ENCODE measurements at places on chromosomes 3 and 15.

- DNase-seq: no peak
These were observed 367.1 kb downstream of the EPHA3 start for GRCh38 chr3:89474333-89475130.

GRCh38 chr3:156151824-156152428 lies 31.5 kb downstream of the KCNAB1 start:
- DNase-seq: peak; percentile 86

DNA sequence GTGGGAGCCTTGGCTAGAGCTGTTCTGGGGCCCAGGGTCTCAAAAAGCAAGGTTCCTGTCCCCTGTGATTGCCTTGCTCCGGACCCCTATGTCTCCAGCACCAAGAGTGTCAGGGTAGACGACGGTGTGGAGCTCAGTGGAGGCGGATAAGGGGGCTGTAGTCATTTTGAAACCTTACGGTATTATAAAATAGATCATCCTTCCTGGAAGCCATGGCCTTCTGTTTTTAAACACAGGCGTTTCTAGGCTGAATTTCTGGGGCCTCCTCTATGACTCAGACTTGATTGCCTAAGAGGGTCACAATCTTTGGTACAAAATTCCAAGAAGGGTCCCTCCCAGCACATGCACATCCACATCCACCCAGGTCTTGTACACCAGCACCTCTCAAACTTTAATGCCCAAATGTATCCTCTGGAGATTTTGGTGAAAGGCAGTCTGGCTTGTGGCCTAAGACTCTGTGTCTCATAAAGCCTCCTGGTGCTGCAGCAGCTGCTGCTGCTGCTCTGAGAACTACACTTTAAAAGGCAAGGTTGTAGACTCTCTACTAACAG lies 70.5 kb upstream of the XCR1 start:
- DNase-seq: no peak

- DNase-seq: no peak
These were observed 148.6 kb upstream of the STT3B start for GRCh38 chr3:31384117-31384516.

GRCh38 chr3:53353202-53353601 lies 5.9 kb upstream of the DCP1A start:
- no peak for DNase-seq

DNA sequence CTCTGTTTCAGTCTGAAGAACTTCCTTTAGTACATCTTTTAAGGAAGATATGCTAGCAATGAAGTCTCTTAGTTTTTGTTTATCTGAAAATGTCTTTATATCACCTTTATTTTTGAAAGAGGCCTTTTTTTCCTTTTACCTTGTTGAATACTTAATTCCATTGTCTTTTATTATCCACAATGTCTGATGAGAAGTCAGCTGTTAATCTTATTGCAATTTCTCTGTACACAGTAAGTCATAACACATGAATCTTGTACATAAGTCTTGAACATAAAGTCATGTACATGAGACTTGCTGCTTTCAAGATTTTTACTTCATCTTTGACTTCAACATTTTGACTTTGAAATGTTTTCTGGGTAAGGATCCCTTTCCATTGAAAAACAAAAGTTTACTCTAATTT lies 424.3 kb upstream of the ATP10A start:
- DNase-seq: no peak

DNA sequence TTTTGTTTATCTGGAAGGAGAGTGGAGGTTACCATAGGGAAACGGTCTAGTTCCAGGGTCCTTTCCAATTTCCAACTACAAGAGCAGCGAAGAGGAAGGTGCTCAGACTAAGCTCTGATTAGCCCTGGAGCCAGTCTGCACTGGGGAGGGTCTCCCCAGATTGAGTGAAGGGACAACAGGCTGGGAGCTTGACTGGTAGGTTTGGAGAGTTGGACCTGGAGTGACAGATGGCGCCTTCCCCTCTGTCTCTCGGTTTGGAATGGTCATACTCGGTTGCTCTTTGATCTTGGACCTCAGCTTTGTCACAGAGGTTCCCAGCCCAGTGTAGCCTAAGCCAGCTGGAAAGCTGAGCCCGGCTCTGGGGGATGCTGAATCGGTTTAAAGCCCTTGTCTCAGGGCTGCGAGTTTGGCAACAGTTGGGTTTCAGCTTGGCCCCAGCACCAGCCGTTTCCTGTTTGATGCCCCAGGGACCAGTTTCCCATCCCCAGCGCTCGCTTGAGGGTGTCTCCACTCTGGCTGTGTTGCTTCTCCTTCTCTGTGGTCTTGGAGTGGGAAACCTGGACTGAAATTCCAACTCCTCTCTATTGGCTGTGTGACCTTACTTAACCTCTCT lies 53.1 kb upstream of the ULK4 start:
- DNase-seq: peak; percentile 45

- peak; percentile 59 for DNase-seq
These were observed 406 bp upstream of the GABRB3 start for GRCh38 chr15:26773067-26773877.

DNA sequence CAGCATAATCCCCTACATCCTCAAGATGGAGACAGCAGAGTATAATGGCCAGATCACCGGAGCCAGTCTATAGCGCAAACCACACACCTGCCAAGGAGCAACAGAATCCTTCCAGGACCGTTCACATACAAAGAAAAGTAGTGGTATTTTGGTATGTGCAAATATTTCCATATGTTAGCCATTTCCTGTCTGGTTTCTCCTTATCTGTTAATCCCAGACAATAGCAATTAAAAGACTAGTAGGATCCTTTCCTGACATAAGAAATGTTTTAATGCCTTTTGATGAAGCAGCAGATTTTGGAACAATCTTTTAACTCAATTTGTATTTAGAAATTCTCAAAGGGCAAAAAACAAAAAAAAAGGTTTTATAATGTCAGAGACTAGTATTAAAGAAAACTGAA lies 22.2 kb downstream of the MRPS25 start:
- no peak for DNase-seq

DNA sequence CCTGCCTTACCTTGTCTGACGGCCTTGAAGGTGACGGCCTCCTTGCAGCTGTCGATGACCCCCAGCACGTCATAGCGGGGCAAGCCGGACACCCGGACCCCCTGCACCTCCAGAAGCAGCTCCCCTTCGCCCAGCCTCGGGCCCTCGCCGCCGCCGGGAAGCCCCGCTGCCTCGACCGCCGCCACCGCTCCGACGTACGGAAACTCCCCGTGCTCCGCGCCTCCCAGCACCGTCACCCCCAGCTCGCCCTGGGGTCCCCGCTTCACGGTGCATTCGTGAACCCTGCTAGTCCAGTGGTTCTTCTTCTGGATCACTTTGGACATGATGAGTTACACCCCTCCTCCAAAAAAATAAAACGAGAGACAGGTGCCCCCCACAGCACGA lies 740 bp downstream of the MAGI1 start:
- peak; percentile 54 for DNase-seq

GRCh38 chr15:72222393-72222792 lies 8.6 kb downstream of the PKM start:
- DNase-seq: peak; percentile 49

- DNase-seq: no peak
These were observed 2.9 kb downstream of the PHC3 start for GRCh38 chr3:170178651-170179050.

DNA sequence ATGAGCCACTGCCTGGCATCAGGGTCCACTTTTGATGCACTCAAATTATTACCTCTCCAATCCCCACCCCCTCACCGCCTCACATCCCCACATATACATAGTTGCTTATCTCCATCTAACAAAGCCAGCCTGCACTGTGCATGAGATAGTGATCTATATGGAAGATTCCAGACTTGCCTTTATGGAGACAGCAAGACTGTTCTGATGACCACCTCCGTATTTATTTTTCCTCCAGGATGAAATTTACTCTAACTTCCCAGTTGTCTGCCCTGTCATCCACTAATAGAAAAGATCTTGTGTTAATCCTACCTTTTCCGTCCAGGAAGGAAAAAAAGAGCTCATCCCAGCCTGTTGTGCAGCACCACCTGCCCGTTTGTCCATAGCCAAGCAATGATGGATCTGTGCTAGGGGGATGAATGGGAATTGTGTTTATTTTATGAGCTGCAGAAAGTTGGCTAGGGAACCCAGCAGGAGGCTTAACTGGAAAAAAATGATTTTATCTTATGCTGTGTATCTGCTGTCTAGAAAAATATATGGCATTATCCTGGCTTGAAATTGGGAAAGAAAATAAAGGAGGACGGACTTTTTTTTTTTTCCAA lies 114.5 kb downstream of the CD47 start:
- DNase-seq: no peak

DNA sequence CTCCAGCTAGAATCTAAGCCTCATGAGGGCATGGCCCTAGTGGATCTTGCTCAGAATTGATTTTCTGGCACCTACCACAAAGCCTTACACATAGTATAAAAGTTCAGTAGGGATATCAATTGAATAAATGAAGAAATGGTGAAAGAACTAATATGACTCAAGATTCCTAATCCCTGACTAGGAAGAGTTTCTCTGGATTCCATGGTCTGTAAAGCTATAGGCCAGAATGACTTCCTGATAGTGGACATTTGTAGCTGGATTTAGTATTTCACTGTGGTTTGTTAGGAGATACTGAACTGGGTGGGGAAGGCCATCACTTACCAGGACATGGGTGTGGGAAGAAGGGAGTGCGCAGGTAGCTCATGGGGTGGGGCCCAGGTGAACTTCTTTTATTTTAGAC lies 168.9 kb downstream of the RAP2B start:
- DNase-seq: no peak

GRCh38 chr3:193819117-193820010 lies 226.4 kb downstream of the OPA1 start:
- no peak for DNase-seq

- DNase-seq: no peak
These were observed 26.5 kb downstream of the FGF12 start for GRCh38 chr3:192700885-192701284.

Measured in astrocyte of the hippocampus (primary cell).